SJCRH30 (cell line): ENCODE measurements at places on chromosomes 16 and 17. TPM values are rescaled to one million over a fixed set of nuclear protein-coding genes. Genes with fewer than 3 reads are reported as not detected.

The HYDIN gene
- 0.04 and 0.18 TPM in 2 replicates for total RNA-seq

GRCh38 chr17:65079489-65079900 is 23.0 kb upstream of the GNA13 start:
- no peaks in the 10 kb centered on the region for H3K27me3 ChIP-seq
- H3K27ac ChIP-seq: no peak overlapping the region
- no peak for DNase-seq
- no peaks in the 10 kb centered on the region for H3K4me1 ChIP-seq

The GPR139 gene
- not detected in 2 replicates for total RNA-seq

GRCh38 chr17:73427198-73427597 is 115.4 kb upstream of the CDC42EP4 start:
- H3K4me1 ChIP-seq: peaks cover 18% of the 10 kb centered on the region
- H3K27ac ChIP-seq: no peak overlapping the region
- peaks cover 6% of the 10 kb centered on the region for H3K36me3 ChIP-seq
- no peak for DNase-seq

- no peaks in the 10 kb centered on the region for H3K27me3 ChIP-seq
- H3K4me1 ChIP-seq: peaks cover 29% of the 10 kb centered on the region
- no peak overlapping the region for H3K4me3 ChIP-seq
- H3K27ac ChIP-seq: no peak overlapping the region
Measured at GRCh38 chr17:19705771-19706770, 10.3 kb downstream of the SLC47A2 start.
